Breast epithelium (tissue), 4 donors: ENCODE measurements at places on chromosomes 3 and 15.
A peak's percentile ranks its signal among the peaks of the same experiment; 100 is the strongest.

GRCh38 chr3:31624083-31624709 lies 91.5 kb downstream of the STT3B start:
- no peak overlapping the region for H3K27ac ChIP-seq
- H3K27me3 ChIP-seq, result no peaks in the 10 kb centered on the region
- H3K4me1 ChIP-seq, result no peaks in the 10 kb centered on the region
- no peak for DNase-seq
- no peak overlapping the region for H3K4me3 ChIP-seq

- no peaks in the 10 kb centered on the region for H3K27me3 ChIP-seq
- DNase-seq, result no peak
- H3K4me3 ChIP-seq, result no peak overlapping the region
- H3K4me1 ChIP-seq, result no peaks in the 10 kb centered on the region
These were observed 199.6 kb upstream of the NAALADL2 start for GRCh38 chr3:174659511-174659910.

DNA sequence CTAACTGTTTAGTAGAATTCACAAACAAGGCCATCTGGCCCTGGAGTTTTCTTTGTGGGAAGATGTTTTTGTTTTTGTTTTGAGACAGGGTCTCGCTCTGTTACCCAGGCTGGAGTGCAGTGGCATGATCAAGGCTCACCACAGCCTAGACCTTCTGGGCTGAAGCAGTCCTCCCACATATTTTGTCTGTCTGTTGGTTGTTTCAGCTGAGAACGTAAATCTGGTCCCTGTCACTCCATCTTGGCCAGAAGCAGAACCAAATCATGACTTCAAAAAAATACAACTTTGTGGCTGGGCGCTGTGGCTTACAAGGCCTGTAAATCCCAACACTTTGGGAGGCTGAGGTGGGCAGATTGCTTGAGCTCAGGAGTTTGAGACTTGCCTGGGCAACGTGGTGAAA lies 27.1 kb downstream of the MRAS start:
- H3K36me3 ChIP-seq, result no peaks in the 10 kb centered on the region
- no peaks in the 10 kb centered on the region for H3K4me1 ChIP-seq
- H3K27me3 ChIP-seq, result no peaks in the 10 kb centered on the region
- H3K4me3 ChIP-seq, result no peak overlapping the region
- DNase-seq, result no peak

DNA sequence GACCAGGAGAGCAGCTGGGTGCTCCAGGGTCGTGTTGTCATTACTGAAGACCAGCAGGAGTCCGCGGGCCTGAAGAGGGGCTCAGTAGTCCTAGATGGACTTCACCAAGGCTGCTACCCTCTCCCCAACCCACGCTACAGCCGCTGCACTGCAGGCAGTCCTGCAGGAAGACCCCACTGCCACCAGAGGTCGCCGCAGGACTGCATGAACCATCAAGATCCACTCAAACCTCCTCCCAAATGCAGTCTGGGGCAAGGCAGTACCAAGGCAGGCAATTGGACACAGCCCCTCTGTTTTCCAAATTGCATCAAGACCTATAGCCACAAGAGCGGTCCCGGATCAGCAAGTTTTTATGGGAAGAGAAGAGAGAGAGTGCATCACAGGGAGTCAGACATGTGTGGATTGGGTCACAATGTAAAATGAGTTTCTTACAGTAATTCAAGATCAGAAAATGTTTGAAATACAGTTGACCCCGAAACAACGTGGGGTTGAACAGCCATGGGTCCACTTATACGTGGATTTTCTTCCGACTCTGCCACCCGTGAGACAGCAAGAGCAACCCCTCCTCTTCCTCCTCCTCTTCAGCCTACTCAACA lies 46.7 kb downstream of the DZIP1L start:
- no peaks in the 10 kb centered on the region for H3K36me3 ChIP-seq
- H3K4me3 ChIP-seq, result no peak overlapping the region
- H3K4me1 ChIP-seq, result no peaks in the 10 kb centered on the region
- no peaks in the 10 kb centered on the region for H3K27me3 ChIP-seq
- DNase-seq, result peak; percentile 56

DNA sequence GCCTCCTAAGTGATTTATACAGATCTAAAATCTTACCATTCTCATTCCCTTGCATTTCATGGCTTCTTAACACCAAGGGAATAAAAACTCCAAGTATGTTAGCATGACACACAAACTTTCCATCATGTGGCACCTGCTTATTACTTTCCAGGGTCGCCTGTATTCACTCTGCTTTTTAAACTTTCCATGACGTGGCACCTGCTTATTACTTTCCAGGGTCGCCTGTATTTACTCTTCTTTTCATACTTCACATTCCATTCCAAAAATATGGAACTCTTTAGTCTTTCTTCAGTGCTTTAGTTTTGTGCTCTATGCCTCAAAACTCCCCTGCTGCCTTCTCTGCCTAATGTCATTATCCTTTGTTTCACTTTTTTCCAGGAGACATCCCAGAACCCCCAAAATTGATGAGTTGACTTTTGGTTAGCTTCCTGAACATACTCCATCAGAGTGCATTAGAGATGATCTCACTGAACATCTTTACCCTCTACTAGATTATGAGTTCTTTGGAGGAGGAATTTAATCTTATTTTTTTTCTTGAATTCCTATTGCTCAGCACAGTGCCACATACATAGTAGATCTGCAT lies 47.0 kb downstream of the CALML4 start:
- H3K27me3 ChIP-seq, result no peaks in the 10 kb centered on the region
- no peak overlapping the region for H3K27ac ChIP-seq
- no peaks in the 10 kb centered on the region for H3K4me1 ChIP-seq

DNA sequence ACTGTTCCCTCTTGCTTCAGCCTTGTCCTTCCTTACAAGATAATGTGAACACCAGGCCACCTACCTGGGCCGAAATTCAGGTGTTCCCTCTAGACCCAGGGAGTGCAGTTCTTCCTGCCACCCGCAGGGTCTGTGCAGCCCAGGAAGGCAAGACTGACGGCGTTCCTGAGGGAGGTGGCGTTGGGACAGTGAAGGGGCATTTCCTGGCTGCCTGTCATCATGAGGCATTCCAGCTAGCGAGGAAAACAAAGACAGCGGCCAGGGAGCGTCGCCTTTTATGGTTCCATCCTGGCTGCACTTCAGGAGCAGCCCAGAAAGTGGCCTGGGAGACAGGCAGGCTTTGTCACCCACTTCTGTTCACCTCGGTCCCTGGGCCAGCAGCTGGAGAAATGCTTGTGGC lies 84.8 kb upstream of the WNT5A start:
- no peak overlapping the region for H3K4me3 ChIP-seq
- DNase-seq, result peak; percentile 72
- H3K36me3 ChIP-seq, result no peaks in the 10 kb centered on the region
- H3K27me3 ChIP-seq, result no peaks in the 10 kb centered on the region
- peak overlapping the region; percentile 71 for H3K27ac ChIP-seq

GRCh38 chr3:149407898-149408297 lies 30.4 kb upstream of the TM4SF1 start:
- H3K27ac ChIP-seq, result no peak overlapping the region
- no peaks in the 10 kb centered on the region for H3K36me3 ChIP-seq
- H3K4me3 ChIP-seq, result no peak overlapping the region
- H3K4me1 ChIP-seq, result no peaks in the 10 kb centered on the region
- DNase-seq, result no peak

DNA sequence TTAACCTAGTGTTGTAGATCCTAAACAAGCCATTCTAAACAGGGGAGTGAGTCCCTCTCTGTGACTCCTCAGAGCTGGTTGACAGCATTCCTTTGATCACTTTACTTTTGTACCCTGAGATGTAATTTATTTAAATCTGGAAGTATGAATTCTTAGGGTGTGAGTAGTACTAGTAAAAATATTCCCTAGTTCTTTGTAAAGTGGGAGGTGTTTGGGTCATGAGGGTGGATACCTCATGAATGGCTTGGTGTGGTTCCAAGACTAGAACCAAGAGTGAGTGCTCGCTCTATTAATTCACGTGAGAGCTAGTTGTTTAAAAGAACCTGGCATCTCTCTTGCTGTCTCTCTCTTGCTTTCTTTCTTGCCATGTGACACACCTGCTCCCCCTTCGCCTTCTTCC lies 223.7 kb downstream of the SQOR start:
- H3K27me3 ChIP-seq, result no peaks in the 10 kb centered on the region
- no peaks in the 10 kb centered on the region for H3K36me3 ChIP-seq
- no peaks in the 10 kb centered on the region for H3K4me1 ChIP-seq

DNA sequence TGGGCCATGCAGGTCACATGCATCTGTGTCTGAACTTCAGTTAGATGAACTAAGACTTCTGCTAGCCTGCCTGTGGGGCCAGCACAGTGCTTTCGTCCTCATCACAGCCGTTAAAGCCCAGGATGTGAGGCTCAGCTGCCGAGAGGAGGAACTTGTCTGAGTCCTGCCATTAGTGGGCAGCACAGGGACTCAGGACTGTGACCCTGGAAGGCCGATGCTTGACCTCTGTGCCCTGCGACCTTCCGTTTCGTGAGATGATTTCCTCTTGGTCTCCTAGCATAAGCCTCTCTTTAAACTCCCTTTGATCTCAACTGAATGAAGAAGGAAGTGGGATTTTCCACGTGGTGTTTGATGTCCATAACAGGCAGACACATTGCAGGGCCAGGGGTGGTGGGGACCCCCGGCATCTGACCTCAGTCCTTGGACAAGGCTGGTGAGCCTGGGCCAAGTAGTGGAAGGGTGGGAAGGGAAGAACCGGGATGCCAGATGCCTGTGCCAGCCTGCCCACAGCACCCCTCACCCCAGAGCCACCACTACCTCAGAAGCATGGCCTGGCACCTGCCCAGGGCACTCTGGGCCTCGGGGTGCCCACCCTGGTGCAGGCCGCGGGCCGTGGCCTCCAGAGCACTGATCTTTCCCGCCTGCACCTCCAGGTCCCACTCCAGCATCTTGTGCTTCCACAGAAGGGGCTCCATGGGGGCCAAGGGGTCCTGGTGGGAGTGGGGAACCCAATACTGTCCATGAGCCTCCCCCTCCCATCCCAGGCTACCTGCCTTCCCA lies 21.6 kb downstream of the PLA2G4B start:
- DNase-seq, result no peak
- no peak overlapping the region for H3K4me3 ChIP-seq
- H3K27me3 ChIP-seq, result no peaks in the 10 kb centered on the region

DNA sequence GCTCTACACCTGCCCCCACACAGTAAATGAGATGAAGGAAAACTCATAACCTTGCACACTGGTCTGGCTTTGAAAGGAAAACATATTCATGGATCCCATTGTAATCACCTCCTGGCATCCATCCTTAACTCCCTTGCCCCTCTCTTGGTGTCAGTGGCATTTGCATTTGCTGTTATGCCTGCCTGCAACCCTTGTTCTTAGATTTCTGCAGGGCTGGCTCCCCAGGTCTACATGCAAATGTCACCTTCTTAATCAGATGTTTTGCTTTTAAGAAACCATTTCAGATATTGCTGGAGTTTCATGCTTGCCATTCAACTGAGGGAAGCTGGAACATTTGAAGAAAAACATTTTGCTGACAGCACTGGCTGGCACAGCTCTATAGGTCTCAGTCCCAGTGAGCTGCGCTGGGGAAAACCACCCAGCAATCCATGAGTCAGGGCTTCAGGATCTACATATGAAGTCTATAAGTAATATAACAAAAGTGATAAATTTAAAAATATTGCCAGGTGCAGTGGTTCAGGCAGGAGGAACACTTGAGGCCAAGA lies 19.1 kb downstream of the LRRC2 start:
- H3K36me3 ChIP-seq, result no peaks in the 10 kb centered on the region
- no peak overlapping the region for H3K27ac ChIP-seq
- no peaks in the 10 kb centered on the region for H3K27me3 ChIP-seq
- no peaks in the 10 kb centered on the region for H3K4me1 ChIP-seq
- DNase-seq, result no peak

DNA sequence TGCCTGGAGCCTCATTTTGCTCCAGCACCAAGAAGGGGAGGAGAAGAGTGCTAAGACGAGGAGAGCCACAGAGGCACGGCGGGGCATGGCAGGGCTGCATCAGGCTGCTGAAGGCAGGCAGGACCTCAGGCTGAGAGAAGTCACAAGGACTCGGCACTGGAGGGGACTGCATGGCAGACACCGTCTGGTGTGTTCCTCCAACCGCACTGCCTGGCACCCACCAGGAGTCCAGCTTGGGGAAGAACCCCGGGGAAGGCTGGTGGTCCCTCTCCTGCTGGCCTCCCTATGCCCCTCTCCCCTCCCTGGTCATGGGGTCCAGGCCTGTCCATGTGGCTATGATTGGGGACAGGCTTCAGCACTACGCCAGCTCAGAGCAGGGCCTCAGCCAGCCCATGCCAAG lies 153.2 kb upstream of the MEF2A start:
- no peaks in the 10 kb centered on the region for H3K4me1 ChIP-seq
- H3K27me3 ChIP-seq, result no peaks in the 10 kb centered on the region
- no peak for DNase-seq
- H3K4me3 ChIP-seq, result no peak overlapping the region
- no peaks in the 10 kb centered on the region for H3K36me3 ChIP-seq

DNA sequence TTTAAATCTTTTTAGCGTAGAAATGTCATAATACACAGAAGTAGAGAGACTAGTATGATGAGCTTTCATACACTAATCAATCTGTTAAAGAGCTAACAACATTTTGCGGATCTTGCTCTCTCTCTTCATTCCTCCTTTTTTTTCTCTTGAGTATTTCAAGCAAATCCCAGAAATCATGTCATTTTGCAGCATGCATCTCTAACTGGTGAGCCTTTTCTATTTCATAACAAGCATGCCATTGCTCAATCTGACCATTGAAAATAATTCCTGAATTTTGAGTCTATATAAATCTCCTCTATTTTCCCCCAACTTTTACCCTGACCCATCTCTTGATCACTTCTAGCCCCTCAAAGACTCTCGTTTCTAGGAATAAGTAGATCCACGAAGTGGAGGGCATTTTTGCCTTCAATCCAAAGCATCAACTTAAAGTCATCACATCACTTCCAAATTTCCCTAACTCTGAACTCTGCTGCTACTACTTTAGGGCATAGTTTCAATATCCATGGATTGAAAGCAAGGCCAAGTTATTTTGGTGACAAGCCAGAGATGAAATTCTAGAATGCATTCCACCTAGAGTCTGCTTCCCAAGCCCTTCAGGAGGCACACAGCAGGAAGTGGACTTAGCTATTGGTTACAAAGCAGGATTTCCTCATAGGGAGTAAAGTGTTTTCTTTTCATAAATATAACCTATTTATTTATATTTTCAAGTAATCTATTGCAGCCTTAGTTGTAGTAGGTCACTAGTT lies 253.5 kb upstream of the ZPLD1 start:
- H3K4me3 ChIP-seq, result no peak overlapping the region
- H3K36me3 ChIP-seq, result no peaks in the 10 kb centered on the region
- no peak for DNase-seq
- H3K27me3 ChIP-seq, result no peaks in the 10 kb centered on the region

DNA sequence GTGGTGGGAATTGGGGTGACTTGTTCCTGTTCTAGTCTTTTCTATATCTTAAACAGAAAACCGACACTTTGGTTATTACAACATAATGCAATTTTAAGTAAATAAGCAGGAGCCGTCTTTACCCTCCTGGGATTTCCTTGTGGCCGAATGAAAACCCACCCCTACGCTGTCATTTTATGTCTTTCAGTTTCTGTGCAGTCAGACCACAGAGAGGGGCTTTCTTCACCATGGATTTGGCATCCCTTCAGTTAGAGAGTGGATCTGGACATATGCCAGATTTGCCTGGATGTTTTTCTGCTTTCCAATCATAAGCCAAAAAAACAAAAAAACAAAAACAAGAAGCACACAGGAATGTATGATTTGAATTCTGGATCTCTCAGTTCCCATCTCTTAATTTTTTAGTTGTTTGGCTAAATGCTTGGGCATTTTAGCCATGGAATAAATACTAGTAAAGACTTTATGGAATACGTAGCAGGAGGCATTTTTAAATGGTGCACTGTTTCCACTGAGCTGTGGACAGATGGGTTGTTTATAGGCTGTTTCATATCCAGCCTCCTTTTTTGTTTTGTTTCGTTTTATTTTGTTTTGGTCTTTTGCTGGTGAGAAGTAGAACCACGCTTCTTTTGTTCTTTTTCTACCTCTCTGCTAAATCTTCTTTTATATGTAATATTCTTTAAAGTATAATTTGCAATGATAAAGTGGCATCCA lies 272.9 kb downstream of the FEZF2 start:
- H3K4me3 ChIP-seq, result no peak overlapping the region
- no peak overlapping the region for H3K27ac ChIP-seq
- no peaks in the 10 kb centered on the region for H3K27me3 ChIP-seq
